SK-N-DZ (cell line): ENCODE measurements at places on chromosomes 2 and 18.

DNA sequence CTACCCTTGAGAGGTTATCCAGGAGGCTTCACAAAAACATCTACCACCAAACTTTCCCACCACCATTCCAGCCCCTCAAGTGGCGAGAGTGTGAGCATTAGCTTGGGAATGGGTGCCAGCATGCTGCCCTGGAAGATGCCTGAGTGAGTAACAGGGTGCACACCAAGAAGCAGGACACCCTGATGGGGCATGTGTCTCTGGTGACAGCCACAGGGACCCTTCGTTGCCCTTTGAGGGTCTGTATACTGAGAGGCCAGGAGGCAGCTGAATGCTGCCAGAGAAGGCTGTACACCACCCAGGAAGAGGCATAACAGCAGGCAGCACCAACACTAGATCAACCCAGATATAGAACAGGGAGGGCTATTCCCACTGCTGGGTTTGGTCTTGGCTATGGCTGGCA lies 233.6 kb upstream of the THSD7B start:
- DNase-seq: no peak

GRCh38 chr18:9244376-9244775 lies 90.2 kb upstream of the TWSG1 start:
- DNase-seq: no peak

DNA sequence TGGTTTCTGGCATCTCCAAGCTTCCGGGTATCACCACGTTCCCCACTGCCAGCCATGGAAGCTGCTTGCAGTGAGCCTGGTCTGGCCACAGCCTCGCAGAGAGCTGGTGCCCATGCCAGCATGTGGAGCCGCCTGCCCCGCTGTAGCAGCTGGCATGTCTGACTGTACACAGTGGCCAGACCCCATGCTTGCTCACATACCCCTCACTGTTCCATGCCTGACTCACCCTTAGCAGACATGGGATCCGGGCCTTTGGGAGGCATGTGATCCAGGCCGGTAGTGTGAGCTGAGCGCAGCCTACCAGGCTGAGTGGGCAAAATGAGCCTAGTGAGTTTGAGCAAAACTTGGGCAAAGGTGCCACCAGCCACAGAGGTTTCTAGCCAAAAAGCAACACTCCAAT lies 18.8 kb upstream of the RPRD1A start:
- no peak for DNase-seq

- no peak for DNase-seq
These were observed 107.0 kb downstream of the BCL2L11 start for GRCh38 chr2:111227716-111228141.

DNA sequence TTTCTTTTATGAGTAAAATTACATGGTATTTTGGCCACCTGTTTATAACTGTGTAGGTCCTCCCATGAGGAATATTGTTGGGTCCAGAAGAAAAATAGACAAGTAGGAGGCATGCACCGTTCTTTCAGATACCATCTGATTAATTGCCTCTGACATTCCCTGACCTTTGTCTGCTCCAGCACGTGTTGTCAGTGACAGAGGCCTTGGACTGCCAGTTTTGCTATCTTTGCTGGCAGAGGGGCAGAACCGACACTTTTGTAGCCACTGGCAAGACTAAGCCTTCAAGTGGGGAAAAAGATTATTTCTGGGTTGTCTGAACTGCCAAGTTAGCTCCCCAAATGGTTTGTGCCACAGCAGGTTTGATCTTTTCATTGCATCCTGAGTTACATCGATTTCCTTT lies 276.9 kb downstream of the CAMKMT start:
- peak; percentile 68 for DNase-seq

DNA sequence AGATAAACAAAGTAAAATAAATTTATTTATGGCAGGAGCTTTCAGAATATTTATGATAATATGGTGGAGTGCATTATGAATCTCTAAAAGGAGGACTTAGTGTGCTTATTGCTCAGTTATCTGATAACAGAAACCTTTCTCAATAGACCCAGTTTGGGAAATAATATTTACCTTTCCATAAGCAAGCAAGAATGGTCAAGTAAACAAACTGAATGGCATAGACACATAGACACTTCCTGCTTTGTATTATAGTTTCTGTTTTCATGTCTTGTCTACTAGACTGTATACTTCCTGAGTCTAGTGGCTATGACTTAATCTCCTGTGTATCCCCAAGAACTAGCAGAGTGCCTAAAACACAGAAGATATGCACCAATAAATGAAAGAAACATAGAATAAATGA lies 87.8 kb downstream of the UPP2 start:
- no peak for DNase-seq

DNA sequence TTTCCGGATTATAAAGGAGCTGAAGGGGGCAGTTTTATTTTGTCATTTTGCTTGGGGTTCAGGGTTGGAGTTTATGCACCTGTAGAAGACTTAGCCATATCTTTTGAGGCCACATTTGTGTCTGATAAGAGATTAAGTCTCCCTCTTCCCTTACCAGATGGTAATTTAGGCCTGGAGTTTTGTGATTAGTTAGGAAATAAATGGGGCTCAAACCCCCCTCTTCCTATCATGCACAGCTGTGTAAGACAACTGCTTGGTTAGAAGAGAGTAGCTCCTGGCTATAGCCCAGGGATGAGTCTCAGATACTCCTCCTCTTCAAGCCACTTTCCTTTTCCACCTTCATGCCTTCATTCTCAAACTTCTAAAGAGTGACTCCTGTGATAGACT lies 802 bp upstream of the SAP130 start:
- no peak for DNase-seq

- no peak for DNase-seq
These were observed 17.8 kb upstream of the PMAIP1 start for GRCh38 chr18:59881728-59882656.
